ENCODE measurements at places on chromosomes 4 and X. TPM values are rescaled to one million over a fixed set of nuclear protein-coding genes. Genes with fewer than 3 reads are reported as not detected.
A peak's percentile ranks its signal among the peaks of the same experiment; 100 is the strongest.

- H3K27ac ChIP-seq = no peak overlapping the region
- DNase-seq = no peak
- H3K36me3 ChIP-seq = no peaks in the 10 kb centered on the region
- H3K27me3 ChIP-seq = no peaks in the 10 kb centered on the region
- H3K4me3 ChIP-seq = no peak overlapping the region
- peaks cover 6% of the 10 kb centered on the region for H3K4me1 ChIP-seq
Measured at GRCh38 chr4:66923081-66923865, 622.0 kb downstream of the CENPC start.

GRCh38 chrX:118116713-118117550 lies at the start of gene KLHL13:
TSS of gene KLHL13 (minus strand) at chrX:118116810. CDS start at chrX:118028473, 88,337 bp downstream.
- H3K4me1 ChIP-seq = no peaks in the 10 kb centered on the region
- no peak for DNase-seq
- H3K27ac ChIP-seq = no peak within 1 kb of the TSS
- H3K4me3 ChIP-seq = peak within 1 kb of the TSS; percentile 65
- no peaks in the 10 kb centered on the region for H3K27me3 ChIP-seq
- no peaks in the 10 kb centered on the region for H3K36me3 ChIP-seq

DNA sequence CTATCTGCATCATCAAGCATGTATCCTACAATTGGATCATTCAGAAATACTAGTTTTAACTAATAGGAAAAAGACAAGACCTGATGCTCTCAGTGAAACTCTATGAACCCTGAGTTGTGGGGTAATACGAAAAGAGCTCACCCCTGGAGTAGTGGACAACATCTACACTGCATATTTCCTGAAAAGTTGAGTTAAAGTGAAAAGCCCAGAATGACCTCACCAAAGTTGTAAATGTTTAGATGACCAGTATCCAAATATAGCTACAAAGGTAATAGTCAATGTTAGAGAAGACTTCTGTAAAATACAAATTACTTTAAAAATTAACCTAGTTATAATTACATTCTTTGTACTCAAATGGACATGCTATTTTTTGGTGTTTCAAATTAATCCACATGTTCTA lies 52.8 kb upstream of the SRPX start:
- no peak overlapping the region for H3K27ac ChIP-seq
- peak; percentile 3 for DNase-seq
- H3K36me3 ChIP-seq = peaks cover 7% of the 10 kb centered on the region
- H3K4me1 ChIP-seq = peaks cover 18% of the 10 kb centered on the region
- no peaks in the 10 kb centered on the region for H3K27me3 ChIP-seq

DNA sequence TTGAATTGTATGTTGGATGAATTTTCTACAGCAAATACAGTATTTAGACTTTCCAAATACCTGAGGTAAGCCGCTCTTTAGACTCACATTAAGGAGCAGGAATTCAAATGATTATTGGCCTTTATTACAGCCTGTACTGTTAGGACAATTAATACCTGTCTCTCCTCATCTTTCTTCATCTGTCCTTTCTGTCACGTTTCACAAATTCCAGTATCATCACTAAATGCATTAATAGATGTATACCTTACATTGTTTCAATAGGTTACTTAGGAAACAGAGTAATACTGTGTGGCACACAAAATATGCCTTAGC lies 1.2 kb downstream of the FAM241A start:
- H3K27ac ChIP-seq = no peak overlapping the region
- H3K27me3 ChIP-seq = no peaks in the 10 kb centered on the region
- H3K4me3 ChIP-seq = peak overlapping the region; percentile 100
- no peaks in the 10 kb centered on the region for H3K36me3 ChIP-seq
- DNase-seq = no peak
- H3K4me1 ChIP-seq = peaks cover 12% of the 10 kb centered on the region

GRCh38 chr4:54661169-54661568 lies 3.4 kb downstream of the KIT start:
- peaks cover 37% of the 10 kb centered on the region for H3K27me3 ChIP-seq
- peaks cover 38% of the 10 kb centered on the region for H3K4me1 ChIP-seq
- H3K4me3 ChIP-seq = no peak overlapping the region
- no peak overlapping the region for H3K27ac ChIP-seq
- DNase-seq = no peak

DNA sequence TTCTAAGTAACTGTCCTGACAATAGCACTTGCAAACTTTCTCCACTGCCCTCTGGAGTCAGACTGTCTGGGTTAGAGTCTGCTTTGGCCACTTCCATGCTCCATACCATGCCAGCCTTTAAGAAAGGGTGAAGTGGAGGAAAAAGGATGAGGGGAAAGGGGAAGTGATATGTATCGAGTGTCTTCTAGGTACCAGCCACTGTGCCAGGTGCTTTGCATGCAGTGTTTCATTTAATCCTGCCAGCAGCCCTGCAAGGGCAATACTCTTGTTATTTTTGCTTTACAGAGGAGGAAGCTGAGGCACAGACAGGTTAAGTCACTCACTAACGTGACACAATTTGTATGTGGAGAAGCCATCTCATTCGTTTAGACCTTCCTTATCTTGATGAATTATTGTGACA lies 55.6 kb downstream of the RTL9 start:
- no peaks in the 10 kb centered on the region for H3K27me3 ChIP-seq
- H3K4me3 ChIP-seq = no peak overlapping the region
- DNase-seq = no peak
- no peaks in the 10 kb centered on the region for H3K36me3 ChIP-seq
- H3K27ac ChIP-seq = no peak overlapping the region

Gene CLIC2
- polyA plus RNA-seq = 2.0 TPM

GRCh38 chr4:144714166-144714565 lies 68.2 kb downstream of the HHIP start:
- no peak for DNase-seq
- no peaks in the 10 kb centered on the region for H3K36me3 ChIP-seq
- H3K27me3 ChIP-seq = no peaks in the 10 kb centered on the region

- peaks cover 6% of the 10 kb centered on the region for H3K4me1 ChIP-seq
- H3K27ac ChIP-seq = no peak overlapping the region
- no peak overlapping the region for H3K4me3 ChIP-seq
- no peak for DNase-seq
- no peaks in the 10 kb centered on the region for H3K27me3 ChIP-seq
Measured at GRCh38 chr4:74014332-74014731, 15.9 kb upstream of the CXCL5 start.
